Stimulated activated CD4-positive, alpha-beta T cell treated with anti-CD3 and anti-CD28 coated beads, Interleukin-12 subunit alpha, Interleukin-12 subunit beta, amount 100 ng/mL, for 48 hours (primary cell): ENCODE measurements at places on chromosomes 4 and X.

- DNase-seq: no peak
These were observed 64.2 kb upstream of the TRPC5OS start for GRCh38 chrX:111811831-111812230.

GRCh38 chrX:110251526-110251925, 66.4 kb downstream of the AMMECR1 start:
- DNase-seq: no peak

DNA sequence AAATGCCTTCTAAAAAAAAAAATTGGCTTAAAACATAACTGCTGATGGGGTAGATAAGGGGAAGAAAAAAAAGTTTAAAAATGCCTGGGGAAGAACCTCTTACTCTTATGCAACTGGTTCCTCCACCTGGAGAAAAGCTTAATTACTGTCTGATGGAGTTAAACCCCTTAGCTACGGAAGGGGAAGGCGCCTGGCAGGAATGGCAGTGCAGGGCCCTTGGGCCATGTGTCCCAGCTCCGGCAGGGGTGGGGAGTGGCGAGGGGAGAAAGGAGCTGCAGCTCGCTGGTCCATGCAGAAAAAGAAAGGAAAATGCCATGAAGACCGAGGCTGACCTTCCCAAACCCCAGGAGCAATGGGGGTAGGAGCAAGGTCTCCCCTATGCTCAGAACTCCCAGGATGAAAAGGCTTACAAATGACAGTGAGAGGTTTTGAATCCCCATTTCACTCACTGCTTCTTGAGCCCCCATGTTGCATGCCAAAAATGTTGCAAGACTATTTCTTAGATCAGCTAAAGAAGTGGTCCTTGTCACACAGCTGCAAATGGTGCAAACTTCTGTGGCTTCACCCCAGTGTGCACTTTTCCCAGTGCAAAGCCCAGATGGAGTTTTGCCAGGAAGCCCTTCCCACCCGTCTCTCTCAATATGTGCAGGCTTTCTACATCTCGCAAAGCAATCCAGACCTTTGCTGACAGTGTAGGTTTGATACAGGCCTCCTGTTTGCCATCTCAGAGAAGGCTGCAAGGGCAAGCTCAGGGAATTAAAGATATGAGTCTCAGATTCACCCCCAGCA, 204.8 kb upstream of the CT83 start:
- no peak for DNase-seq

DNA sequence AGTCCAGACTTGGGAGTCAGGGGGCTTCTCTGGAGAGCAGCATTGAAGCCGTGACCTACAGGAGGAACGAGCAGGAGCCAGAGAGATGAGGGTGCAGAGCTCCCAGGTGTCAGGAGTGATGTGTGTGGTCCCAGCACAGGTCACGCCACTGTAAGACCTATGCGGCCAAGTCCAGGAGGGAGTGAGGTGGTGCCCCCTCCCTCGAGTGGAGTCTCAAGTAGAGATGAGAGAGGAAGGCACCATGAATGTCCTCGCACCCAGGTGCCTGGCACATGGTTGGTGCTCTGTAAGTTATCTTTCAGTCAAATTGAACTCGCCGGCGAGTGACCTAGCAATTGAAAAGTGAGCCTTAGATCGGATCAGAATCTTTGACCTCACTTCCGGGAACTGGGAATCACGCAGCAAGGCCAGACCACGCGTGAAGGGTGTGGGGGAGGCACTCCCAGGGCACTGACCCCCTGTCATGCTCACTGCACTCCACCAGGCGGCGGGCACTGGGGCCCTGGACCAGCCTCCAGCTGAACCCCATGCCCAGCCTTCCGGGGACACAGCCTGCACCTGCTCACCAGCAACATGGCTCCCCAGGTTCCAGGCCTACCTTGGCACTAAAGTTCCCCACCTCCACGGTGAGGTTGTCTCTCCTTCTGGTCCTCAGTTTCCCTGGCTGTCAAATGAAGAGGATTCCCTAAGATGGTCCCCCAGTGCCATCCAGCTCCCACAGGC, 127.4 kb downstream of the HMX1 start:
- DNase-seq: no peak

DNA sequence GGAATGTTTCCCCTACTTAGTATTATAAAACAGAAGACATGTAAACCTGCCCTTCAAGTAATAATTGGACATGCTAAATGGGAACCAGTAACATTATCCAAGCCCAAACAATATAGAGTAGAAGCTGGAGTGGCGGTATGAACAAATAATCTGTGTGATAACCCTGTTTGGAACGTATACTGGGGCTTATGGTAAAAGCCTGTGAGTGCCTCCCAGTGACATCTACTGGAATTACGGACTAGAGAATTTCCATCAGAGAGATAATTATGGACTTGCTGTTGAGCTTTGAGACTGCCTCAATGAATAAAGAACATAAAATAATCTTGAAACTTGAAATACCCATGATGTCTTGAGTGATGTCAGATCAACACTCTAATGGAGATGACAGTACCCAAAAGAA, 406.3 kb upstream of the GRIA3 start:
- DNase-seq: no peak

- no peak for DNase-seq
These were observed 33.5 kb upstream of the ELF2 start for GRCh38 chr4:139210486-139210885.

DNA sequence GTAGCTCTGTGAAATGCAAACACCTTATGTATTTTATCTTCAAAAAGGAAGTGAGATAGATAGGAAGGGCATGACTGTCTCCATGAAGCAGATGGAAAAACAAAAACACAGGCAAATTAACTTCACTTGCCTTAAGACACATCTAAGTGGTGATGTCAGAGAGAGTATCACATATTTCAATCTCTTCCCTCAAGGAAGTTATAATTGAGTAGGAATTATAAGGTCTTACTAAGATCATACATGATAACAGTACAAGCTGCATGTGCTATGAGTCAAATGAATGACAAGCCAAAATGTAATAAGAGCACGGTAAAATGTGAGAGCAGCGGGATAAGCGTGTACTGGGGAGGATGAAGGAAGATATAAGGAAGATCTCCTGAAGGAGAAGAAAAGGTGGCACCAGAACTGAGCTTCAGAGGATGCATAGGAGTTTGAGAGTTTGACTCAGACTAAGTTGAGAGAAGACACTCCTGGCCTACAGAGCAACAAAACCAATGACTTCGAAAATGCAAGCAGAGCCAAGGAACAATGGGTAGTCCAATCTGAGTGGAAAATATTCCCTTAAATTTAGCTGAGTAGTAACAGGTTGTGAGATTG, 43.3 kb upstream of the GALNT7 start:
- no peak for DNase-seq

- DNase-seq: no peak
These were observed 83.2 kb upstream of the ARHGAP24 start for GRCh38 chr4:85391589-85392410.

DNA sequence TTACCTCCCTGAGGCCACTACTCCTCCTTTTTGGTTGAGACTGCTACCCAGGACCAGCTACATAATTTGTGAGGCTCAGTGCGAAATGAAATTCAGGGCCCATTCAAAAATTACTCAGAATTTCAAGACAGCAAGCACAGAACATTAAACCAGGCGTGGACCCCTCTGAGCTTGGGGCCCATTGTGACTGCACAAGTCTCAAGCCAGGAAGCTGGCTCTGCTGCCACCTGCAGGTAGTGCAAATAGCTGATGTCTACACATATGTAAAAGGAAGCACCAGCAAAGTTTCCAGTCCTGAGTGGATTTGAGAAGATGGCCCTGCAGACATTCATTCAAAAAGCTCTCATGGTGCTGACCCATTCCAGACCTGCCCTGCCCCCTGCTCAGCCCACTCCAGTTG, 213.4 kb upstream of the LNX1 start:
- DNase-seq: peak; percentile 6

- DNase-seq: no peak
These were observed 163.3 kb upstream of the USP38 start for GRCh38 chr4:143021384-143021783.

DNA sequence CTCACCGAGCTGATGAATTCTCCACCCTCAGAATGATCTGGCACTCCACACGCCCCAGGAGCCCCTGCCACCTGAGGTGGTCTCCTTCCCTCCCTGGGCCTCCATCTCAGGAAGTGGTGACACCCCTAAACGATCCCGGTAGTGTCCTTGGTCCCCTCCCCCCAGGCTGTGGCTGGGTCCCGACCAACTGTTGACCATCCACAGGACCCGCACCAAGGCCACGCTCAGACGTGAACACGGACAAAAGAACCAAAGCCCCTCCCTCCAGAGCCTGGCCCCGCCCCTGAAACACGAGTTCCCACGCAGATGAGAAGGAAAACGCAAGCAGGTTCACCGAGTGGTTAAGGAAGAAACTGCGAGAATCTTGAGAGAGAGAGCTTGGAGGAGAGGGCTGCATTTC, 16.6 kb downstream of the LRPAP1 start:
- DNase-seq: no peak

DNA sequence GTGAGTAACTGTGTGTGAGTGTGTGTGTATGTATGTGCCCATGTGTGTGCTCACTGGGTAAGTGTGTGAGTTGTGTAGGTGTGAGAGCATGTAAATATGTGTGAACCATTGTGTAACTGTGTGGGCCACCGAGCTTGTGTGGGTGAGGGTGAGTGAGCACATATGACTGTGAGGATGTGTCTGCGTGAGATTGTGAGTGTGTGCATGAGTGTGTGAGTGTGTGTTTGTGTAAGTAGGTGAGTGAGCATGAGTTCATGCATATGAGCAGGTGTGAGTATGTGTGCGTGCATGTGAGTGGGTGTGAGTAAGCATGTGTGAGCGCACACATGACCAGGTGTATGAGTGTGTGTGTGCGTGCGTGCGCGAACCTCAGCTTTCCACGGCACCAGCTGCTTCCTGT, 1.4 kb upstream of the ATP2B3 start:
- no peak for DNase-seq

DNA sequence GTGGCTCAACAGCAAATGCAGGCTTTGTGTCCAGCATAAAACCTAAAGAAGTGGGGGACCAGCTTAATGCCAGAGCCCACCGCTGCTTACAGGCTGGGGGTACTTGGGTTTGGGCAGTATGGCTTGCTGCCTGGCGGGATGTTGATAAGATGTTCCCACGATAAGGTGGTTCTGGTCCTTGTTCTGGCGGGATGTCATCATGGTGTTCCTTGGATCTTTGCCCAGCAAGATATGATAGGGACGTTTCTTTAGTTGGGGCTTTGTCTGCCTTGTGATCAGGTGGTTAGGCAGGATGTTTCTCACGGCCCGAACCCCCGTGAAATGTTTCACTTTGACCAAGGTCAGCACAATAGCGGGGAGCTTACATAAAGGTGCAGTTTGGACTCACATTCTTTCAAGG, 35.3 kb downstream of the PNPLA4 start:
- DNase-seq: no peak

DNA sequence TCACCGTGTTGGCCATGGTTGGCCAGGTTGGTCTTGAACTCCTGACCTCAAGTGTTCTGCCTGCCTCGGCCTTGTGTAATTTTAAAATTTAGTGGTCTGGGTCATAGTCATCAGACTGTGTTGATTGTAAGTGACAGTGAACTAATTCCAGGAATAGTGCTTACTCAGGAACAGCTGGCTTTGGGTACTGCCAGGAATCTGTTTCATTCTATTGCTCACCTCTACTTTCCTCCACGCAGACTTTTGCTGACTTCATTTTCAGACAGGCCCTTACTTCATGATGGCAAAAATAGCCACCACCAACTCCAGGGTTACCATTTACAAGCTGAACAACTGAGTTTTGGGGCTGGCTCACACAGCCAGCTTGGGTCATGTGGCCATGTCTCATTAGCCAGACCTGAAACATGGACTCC, 54.6 kb downstream of the FNIP2 start:
- no peak for DNase-seq

GRCh38 chr4:146236216-146236615, 21.9 kb downstream of the REELD1 start:
- no peak for DNase-seq

DNA sequence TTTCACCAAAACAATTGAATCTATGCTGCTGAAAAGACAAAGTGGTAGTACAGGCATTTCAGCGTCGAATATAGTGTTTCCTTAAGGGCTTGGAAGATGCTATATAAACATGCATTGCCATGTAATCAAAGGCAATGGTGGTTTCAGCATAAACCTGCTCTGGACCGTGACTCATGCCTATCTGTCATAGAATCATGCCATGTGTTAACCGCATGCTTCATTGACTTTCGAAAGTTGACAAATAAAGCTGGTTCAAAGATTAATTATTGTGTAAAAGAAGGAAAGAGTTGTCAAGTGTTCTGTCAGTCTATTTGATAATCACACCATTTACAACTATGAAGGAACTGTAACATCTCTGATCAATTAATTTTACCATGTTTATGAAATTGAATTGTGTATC, 83.2 kb downstream of the FUNDC1 start:
- no peak for DNase-seq

DNA sequence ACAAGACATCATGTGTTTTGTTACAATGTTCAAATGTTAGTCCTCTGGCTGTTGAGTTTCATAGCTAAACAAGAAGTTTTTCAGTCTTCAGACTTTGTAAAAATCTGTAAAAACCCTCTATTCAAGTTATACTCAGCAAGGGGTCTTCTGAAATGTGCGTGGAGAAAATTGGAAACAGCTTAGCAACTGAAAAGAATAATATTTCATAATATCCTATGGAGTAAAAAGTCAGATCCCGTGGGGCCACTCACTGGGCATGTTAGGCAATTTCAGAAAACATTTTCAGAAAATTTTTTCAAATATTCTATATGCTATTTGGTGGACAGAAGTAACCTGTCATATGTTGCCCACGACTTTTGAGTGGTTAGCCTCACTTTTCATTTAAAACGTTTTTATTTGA, 118.3 kb downstream of the CORIN start:
- DNase-seq: no peak

GRCh38 chrX:46687619-46688018, 71.3 kb downstream of the SLC9A7 start:
- DNase-seq: no peak

GRCh38 chrX:46571423-46572339, 1.9 kb upstream of the CHST7 start:
- DNase-seq: no peak

- no peak for DNase-seq
These were observed 312.2 kb downstream of the TMA16 start for GRCh38 chr4:163806653-163807052.

GRCh38 chr4:183825346-183825745, 79.8 kb upstream of the STOX2 start:
- no peak for DNase-seq

DNA sequence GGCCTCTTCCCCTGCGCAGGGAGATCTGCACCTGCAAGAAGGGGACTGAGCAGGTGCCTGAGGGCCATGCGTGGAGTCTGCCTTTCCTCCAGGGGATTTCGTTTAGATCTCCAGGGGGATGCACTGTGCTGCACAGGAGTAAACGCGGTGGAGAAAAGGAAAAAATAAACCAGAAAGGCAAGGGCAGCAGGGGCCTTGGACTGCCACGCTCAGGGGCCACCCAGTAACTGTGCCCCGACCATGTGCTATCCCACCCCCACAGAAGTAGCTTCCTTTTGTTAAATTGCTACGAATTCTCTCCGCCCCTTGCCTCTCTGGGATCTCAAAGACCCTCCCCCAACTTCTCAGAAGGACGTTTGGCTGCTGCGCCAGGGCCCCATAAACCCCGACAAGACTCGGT, 17.2 kb upstream of the HMX1 start:
- DNase-seq: no peak

- no peak for DNase-seq
These were observed 120.2 kb upstream of the PDE5A start for GRCh38 chr4:119748853-119749252.
